ENCODE measurements at places on chromosomes 2 and 18. TPM values are rescaled to one million over a fixed set of nuclear protein-coding genes. Genes with fewer than 3 reads are reported as not detected.

The ARHGEF33 gene
- 0.06 TPM for polyA plus RNA-seq

- DNase-seq = no peak
Measured at GRCh38 chr2:169172914-169173313, 103.6 kb downstream of the DHRS9 start.

- DNase-seq = no peak
Measured at GRCh38 chr2:106065983-106066820, 127.9 kb downstream of the UXS1 start.

- DNase-seq = no peak
Measured at GRCh38 chr2:148721991-148722777, 77.6 kb downstream of the EPC2 start.

DNA sequence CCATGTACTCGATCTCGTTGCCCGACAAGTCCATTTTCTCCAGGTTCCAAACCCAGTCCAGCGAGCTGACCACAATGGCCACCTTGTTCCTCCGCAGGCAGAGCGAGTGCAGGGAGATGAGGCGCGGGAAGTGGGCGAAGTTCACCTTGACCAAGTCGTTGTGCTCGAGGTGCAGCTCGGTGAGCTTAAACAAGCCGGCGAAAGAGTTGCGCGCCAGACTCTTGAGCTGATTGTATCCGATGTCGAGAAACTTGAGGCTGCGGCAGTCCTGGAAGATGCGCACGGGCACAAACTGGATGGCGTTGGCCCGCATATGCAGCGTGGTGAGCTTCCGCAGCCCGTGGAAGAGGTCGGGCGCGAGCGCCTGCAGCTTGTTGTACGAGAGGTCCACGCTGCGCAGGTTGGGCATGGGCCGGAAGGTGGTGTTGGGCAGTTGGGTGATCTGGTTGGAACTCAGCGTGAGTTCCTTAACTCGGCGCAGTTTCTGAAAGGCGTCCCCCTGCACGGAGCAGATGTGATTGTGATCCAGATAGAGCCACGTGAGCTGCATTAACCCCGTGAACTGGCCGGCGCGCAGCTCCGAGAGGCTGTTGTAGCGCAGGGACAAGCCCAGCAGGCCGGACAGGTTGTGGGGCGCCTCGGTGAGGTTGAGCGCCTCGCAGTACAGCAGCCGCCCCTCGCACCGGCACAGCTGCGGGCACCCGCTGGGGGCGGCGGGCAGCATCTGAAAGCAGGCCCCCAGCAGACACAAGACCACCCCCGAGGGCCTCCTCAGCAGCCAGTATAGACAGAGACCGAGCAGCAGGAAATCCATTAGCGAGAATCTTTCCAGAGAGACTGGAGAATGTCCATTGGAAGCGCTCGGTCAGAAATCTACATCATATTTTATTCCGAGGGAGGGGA is 1.3 kb downstream of the LRRTM1 start:
- DNase-seq = no peak

The SERPINB12 gene
- not detected for polyA plus RNA-seq

DNA sequence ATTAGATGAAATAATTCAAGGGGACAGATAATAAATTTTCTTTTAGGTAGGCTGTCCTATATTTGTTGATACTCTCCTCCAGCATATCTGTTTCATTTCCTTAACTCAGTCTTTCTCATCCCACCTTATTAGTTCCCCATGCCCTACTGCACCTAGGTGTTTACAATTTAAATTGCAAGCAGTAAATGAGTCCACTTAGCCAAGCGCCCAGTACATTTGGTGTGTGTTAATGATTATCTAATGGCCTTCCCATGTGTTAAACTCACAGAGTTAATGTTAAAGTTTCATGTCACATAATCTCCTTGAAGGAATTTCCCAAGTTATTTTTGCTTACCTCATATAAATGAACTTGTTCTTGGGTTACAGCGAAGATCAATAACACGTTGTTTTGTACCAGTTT is 31.2 kb downstream of the ITGB6 start:
- DNase-seq = no peak

The RNU2-63P gene
- not detected for polyA plus RNA-seq
